ENCODE measurements at places on chromosomes 2 and 18.

GRCh38 chr18:66124394-66124793 lies 373.6 kb downstream of the CDH7 start:
- DNase-seq: no peak

DNA sequence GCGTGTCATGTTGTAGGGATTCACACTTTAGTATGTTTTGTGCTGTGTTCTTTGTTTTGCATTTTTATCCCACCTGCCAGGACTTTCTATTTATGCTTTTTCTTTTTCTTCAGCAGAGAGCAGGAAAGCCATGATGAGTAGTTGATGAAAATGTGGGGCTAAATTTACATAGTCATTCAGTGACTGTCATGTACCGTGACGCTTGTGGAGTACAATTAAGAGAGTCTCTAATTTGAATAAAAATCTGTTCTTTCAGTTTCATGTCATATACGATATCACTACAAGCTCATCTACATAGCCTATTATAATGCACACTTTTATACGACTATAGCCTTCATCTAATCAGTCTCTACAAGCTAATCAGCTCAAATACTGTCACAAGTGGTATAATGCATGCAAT lies 112.7 kb upstream of the SPATS2L start:
- no peak for DNase-seq

DNA sequence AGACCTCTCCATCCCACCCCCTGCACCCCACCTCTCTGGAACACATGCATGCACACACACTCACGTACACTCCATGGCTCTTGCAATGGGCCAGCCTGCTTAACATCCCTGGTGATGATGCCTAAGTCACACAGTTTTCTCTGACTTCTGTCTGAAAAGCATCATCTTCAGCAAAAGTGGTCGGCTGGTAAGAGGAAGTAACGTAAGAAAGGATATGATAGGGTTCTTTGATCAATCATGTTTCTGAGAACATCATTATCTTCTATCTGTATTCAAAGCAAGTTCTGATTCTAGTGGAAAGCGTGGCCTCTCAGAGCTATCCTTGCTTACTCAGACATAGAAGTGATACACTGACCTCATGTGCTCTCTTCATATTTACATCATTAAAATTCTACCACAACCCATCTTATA lies 11.4 kb upstream of the NDUFV2 start:
- DNase-seq: no peak

DNA sequence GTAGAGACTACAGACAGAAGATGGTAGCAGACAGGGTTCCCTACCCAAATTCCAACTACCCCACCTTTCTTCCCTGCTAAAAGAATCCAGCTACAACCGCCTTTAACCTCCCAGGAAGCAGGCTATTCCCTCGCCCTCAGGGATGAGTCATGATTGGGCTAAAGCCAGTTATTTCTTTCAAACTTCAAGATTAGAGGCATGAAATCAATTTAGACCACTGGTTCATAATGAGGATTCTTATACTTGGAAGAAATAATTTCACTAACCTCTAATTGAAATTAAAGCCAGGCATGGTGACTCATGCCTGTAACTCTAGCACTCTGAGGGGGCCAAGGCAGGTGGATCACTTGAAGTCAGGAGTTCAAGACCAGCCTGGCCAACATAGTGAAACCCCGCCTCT lies 20.0 kb downstream of the TRIP12 start:
- DNase-seq: peak; percentile 43

DNA sequence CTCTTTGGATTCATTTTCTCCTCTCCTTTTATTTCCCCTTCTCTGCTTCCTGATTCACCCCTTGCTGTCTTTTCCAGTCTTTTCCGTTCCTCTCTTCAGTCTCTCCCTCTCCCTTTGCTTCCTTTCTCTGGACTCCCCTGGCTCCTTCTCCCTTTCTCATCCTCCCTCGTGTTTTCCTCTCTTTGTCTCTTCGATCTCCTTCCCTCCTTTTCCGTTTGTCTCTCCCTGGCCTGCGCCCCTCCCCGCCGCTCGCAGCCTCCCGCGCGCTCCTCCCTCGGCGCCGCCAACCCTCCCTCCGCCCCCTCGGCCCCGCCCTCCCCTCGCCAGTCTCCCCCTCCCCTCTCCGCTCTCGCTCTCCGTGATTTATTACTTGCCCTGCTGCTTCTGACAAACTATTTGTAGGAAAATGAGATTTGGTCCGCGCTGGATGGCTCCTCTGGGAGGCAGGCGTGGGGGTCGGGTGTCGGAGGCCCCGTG lies 46.0 kb upstream of the PAX8 start:
- peak; percentile 36 for DNase-seq

DNA sequence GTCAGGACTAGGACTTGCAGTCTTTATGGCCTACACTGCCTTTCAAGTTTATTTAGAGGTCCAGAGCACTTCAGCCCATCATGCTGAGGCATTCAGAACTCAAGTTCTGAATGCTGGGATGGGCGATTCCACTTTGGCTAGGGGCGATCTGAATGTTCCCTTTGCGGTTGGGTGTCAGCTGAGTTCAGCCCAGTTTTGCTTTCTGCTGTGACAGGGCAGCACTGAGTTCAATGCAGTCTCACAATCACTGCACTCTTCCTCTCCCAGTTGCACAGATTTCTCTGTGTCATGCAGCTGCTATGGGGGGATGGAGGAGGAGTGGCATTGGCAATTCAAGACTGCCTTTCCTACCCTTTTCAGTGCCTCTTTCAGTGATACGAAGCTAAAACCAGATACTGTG lies 1232.0 kb upstream of the FAM98A start:
- DNase-seq: no peak

DNA sequence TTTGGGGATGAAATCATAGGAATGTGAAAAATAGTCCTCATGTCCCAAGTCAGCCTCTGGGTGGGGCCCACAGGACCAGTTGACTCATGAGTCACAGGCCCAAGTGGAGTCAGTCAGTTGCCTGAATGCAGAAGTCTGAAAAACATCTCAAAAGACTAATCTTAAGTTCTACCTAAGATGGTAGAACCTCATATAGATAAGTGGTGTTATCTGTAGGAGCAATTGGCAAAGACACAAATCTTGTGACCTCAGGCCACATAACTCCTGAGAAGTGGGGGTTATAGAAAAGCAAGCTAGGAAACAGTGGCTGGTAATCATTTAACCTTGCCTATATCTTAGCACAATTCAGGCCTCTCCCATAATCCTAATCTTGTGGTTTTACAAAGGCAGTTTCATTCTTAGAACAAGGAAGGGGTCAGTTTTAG lies 257.1 kb upstream of the SPOPL start:
- no peak for DNase-seq

DNA sequence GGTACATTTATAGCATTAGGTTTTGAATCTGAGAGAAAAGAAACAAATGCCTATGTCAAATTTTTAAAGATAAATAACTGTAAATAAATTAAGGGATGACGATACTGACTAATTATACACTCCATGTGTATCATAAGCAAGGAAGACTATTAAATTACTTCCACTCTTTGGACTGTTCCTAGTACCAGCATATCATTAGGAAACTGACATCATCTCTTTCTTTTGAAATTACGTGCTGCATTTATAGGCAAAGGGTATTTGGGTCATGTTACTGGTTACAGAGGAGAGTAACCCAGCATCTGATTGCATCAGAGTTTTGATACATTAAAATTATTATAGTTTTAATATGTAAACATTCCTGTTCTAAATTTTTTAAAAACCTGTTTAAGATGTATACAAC lies 309.7 kb downstream of the XIRP2 start:
- DNase-seq: no peak

- DNase-seq: no peak
These were observed 15.6 kb downstream of the APLF start for GRCh38 chr2:68483011-68483410.

DNA sequence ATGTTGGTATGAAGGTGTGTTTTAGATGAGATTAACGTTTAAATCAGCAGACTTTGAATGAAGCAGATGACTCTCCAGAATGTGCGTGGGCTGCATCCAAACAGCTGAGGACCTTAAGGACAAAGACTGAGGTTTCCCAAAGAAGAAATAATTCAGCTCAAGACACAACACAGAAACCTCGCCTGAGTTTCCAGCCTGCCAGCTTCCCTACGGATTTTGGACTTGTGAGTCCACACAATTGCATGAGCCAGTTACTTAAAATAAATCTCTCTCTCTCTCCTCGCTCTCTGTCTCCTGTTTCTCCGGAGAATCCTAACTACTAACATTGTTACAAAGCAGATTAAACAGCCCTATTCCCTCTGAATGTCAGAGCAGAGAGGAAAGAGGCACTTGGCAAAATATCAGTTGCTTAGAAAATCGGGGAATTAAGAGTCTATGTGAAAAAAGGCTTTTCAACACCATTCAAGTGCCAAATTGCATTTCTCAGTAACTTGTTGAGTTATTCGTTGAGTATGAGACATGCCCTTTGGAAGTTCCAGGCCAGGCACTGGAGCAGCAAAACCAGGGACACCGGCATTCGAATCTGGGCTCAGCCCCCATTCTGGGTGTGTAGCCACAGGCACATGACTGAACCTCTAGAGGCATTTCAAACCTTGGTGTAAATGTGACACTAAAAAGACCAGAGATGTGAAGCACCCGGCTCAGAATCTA lies 174.6 kb upstream of the PID1 start:
- peak; percentile 31 for DNase-seq

GRCh38 chr18:66271962-66272361 lies 331.9 kb downstream of the CDH19 start:
- DNase-seq: no peak

- DNase-seq: no peak
These were observed 87.7 kb upstream of the MYO3B start for GRCh38 chr2:170090229-170090628.

DNA sequence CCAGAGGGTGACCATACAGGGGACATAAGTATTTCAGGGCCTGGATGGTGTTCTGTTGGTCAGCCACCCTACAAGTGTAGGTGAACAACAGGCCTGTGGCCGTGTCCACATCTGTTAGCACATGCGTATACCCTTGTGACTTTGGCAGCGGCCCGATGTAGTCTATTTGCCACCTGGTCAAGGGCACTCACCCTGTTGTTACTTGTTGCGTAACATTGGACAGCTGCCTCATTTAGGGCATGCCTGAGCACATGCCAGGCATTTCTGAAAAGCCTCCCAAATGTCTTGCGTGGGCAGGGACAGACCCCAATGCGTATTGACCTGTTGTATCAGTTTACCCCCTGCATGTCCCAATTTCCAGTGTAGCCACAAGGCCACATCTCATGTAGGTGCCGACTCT lies 235.0 kb downstream of the MBD5 start:
- DNase-seq: no peak

GRCh38 chr18:46433121-46433826 lies 223.7 kb downstream of the LOXHD1 start:
- no peak for DNase-seq

All from fibroblast of the conjunctiva (primary cell).